Kasumi-1 (cell line): ENCODE measurements at places on chromosomes 5 and 9.

DNA sequence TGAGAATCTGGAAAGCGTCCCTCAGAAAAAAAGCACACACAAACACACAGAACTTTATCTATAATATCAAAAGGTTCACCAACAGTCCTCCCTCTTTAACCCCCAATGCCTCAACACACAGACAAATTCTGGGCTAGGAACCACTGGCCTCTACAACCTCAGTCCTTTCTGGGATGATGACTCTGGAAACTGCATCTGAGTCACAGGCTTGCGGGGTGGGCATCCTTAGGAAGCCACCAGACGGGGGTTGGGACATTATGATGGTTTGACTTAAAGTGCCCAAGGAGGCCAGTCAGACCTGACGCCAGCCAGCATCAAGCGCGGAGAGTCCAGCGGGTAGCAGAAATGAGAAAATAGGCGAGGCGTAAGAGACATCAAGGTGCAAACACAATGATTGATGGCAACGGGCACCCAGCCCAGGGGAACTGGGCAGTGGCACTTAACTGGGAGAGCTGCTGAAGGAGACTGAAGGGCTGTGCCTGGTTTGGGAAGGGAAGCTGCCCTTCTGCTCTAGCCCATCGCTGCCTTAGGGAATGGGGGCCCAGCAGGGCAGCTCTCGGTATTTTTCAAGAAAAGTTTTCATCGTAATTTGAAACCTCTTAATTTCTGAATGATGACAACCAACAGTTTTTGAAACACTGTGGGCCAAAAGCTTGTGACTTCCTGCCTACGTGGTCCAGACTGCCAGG is 20.7 kb downstream of the SPRY4 start:
- DNase-seq: no peak

GRCh38 chr5:145347026-145347616 is 488.0 kb downstream of the PRELID2 start:
- peak; percentile 53 for DNase-seq

GRCh38 chr9:8680658-8681057 is 881.1 kb upstream of the DMAC1 start:
- no peak for DNase-seq

- DNase-seq: no peak
These were observed 239.9 kb upstream of the SMARCA2 start for GRCh38 chr9:1775230-1775629.

GRCh38 chr5:114265432-114266060 is 96.3 kb upstream of the KCNN2 start:
- DNase-seq: no peak

DNA sequence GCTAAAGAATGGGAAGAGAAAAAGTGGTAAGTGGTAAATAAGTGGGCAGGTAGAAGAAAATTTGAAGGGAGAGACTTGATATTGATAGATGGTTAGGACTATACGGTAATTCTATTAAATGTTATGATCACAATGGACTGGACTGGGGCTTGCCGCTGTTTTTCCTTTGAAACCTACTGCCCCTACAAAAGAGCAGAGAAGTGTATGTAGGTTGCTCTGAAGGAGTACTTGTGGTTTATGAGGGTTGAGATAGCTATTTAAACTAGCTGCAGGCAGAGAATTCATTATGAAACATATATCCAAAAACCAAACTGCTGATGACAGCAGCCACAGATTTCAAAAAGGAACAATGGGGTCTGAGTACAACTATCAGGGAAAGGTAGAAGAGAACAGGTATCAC is 16.8 kb upstream of the HK3 start:
- DNase-seq: no peak

- peak; percentile 58 for DNase-seq
These were observed 18.4 kb upstream of the GSN start for GRCh38 chr9:121249563-121249962.

DNA sequence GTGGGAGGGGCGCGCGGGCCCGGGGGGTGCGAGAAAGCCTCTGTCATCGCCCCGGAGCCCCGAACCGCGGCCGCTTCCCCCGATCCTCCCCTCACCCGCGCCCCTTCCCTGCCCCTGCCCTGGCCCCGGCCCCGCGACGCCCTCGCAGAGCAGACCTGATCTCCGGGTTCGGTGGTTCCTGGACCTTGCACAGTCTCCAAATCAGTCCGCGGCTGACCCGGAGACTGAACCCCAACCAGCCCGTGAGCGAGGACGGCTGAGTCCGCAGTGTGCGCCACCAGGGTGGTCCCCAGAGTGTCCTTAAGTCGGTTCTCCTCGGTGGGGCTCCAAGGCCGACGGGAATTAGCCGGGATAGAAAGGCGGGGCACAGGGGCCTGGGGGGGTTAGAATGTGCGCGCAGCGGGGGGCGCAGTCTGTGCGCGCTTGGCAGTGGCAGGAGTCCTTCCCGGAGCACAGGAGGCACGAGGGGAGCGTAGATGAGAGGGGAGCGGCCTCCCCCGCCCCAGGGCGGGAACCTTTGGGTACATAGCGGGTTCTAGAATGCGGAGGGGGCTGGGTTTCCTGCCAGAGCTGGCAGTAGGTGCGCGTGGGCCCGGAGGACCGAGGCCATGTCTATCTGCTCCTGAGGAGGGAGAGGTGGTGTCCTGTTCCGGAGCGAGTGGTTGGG is 779 bp downstream of the PKN3 start:
- DNase-seq: peak; percentile 59

GRCh38 chr5:142972064-142972570 is 201.9 kb downstream of the ARHGAP26 start:
- DNase-seq: peak; percentile 56

GRCh38 chr9:83511051-83511450 is 27.1 kb downstream of the FRMD3 start:
- peak; percentile 54 for DNase-seq
